ENCODE measurements at places on chromosomes 11 and 22.

DNA sequence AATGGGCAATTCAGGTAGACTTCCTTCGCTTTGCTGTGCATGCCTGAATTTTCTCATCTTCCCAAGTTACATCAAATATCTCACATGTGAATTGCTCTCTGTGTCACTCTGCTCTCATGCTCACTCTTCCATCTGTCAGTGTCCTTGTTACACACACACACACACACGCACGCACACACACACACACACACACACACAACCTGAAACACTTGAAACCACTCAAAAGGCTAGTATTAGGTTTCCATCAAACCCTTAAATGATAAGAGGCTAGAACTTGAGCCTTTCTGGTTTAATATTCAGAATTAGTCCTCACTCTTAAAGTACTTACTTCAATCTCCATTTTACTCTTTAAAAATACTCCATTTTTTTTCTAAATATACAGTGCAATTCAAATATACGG is 282.4 kb downstream of the C11orf87 start:
- DNase-seq: no peak

DNA sequence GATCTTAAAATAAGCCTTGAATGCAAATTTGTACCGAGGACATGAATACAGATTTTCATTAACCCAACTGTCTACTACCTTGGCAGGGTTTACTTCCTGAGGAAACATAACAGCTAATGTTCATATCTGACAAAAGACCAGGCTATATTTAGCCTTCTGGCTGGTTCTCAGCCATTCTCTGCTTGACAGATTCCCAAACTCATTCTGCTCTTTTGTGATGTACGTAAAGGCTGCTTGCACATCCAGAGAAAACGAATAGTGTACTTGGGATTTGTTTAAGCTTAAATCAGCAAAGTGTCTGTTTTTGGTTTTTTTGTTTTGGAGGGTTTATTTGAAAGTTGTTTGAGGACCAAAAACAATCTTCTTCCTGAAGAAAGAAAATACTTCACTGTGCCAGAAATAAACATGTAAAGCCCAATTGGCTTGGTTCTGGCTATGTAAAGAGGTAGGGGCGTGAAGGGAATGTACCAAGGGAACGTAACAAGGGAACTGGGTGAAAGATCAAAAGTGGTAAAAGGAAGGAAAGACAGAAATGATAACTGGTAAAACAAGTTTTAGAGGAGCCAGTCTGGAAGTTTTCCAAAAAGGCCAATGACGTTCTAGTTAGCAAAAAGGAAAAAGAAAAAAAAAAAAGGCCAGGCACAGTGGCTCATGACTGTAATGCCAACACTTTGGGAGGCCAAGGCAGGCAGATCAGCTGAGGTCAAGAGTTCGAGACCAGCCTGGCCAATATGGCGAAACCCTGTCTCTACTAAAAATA is 21.4 kb upstream of the CRTAM start:
- peak; percentile 93 for DNase-seq

DNA sequence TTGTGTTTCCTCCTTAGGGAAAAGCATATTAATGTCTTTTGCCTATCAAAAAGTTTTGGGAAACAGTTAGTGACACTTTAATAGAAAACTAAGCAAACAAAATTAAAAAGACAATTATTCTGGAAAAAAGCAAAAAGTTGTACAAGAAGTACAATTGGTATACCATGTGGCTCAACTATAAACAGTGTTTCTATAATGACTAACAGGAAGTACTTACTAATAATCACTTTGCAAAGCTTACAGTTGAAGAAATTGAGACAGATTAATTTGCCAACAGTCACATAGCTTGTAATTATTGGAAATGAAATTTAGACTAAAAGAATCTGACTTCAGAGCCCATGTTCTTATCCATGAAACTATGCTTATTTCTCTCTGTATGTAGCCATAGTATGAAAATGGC is 24.7 kb downstream of the PPME1 start:
- DNase-seq: peak; percentile 52

- no peak for DNase-seq
Measured at GRCh38 chr11:95711945-95712221, 77.7 kb downstream of the FAM76B start.

DNA sequence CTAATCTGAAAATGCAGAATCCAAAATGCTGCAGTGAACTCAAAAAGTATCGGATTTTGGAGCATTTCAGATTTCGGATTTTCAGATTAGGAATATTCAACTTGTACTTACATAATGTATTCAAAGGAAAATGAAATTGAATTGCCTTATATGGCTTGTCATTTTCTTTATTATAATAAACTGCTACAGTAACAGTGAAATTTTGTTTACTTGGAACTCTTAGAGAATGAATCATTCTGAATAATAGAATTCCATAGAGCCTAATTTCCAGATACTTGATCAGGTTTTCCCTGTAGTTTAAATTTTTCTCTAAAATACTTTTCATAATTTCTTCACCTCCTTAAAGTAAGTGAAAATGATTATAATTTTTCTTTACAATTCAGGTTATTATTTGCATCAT is 17.3 kb downstream of the TTC17 start:
- DNase-seq: peak; percentile 50

DNA sequence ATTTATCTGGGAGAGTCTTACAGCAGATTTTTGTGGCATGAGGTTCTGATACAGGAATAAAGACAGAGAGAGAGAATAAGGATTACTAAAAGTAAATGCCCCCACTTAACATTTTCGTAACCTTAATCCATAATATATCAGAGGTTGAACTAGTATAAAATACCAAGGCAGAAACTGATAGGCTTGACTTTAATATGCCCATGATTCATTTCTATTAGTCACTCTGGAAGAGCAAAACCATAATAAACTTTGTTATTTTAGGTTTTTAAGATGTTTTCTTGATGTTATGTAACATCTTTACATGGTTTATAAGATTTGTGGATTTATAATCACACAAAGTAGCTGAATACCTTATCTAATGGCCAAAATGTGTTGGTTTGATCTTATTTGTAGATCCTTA is 19.1 kb downstream of the GUCY1A2 start:
- DNase-seq: no peak

DNA sequence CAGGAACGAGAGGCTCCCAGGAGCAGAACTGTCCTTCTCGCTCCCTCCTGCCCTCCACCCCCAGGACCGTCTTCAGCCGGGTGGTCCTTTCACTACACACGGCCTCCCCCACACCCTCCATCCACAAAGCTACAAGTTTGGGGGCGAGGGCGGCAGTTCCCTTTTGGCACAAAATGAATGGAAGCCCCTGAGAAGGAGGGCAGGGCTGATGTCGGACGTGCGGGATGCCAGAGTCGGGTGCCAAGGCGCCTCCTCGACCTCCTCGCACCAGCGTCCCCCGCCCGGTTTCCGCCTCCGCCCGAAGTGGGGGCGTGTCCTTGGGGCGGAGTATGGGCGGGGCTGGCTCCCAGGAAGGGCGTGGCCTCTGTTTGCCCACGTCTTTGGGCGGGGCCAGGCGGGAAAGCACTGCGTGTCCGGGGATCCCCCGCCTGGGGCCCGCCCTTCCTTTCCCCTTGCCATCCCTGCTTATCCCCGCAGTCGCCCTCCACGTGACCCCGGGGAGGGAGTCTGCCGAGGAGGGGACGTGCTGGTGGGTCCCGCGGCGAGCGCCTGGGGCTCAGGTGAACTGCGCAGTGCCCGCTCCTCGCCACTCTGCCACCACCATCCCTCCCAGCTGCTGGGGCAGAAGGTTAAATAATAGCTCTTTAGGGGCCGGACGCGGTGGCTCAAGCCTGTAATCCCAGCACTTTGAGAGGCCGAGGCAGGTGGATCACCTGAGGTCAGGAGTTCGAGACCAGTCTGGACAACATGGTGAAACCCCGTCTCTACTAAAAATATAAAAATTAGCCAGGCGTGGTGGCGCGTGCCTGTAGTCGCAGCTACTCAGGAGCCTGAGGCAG is 937 bp upstream of the EFEMP2 start:
- peak; percentile 78 for DNase-seq

DNA sequence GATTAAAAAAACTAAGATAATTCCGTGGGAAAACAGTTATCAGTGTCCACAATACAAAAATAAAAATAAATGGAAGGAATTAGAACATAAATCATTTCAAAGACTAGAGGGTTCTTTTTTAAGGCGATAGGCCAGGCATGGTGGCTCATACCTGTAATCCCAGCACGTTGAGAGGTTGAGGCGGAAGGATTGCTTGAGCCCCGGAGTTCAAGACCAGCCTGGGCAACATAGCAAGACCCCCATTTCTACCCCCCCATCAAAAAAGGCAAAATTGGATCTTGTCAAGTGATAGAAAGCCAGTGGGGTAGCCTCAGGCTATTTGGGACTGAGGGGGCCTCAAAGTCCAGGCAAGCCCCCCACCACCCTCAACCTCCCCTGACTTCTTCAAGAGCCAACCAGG is 20.6 kb upstream of the POLA2 start:
- no peak for DNase-seq

GRCh38 chr11:119974467-119974866 is 163.4 kb downstream of the TRIM29 start:
- no peak for DNase-seq

- no peak for DNase-seq
Measured at GRCh38 chr22:49923445-49923844, 5.0 kb downstream of the CRELD2 start.
